ENCODE measurements at places on chromosomes 12 and 14.
A peak's percentile ranks its signal among the peaks of the same experiment; 100 is the strongest.

GRCh38 chr12:68786929-68787328 lies 21.0 kb upstream of the MDM2 start:
- DNase-seq = no peak

- no peak for DNase-seq
Observed at GRCh38 chr12:32918890-32919801, 22.6 kb upstream of the PKP2 start.

- DNase-seq = peak; percentile 70
Observed at GRCh38 chr12:56522411-56523193, 982 bp downstream of the RBMS2 start.

- no peak for DNase-seq
Observed at GRCh38 chr12:11133162-11133561, 1.3 kb downstream of the TAS2R30 start.

DNA sequence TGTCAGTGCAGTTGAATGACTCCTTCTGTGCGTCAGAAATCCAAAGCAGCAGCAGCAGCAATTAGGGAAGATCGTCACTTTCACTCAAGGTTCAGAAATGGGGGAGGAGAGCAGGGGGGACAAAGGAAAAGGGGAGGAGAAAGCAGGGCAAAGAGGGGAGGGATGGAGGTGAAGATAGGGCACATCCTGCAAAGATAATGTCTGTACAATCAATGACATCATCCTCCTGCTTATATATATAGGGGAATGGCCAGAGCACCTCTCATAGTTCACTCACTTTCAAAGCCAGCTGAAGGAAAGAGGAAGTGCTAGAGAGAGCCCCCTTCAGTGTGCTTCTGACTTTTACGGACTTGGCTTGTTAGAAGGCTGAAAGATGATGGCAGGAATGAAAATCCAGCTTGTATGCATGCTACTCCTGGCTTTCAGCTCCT lies at the start of gene NTS:
NTS (plus strand) TSS at position 265 of the 431 bp plus-strand sequence; CDS start at position 374, 109 bp downstream.
- DNase-seq = peak; percentile 9

DNA sequence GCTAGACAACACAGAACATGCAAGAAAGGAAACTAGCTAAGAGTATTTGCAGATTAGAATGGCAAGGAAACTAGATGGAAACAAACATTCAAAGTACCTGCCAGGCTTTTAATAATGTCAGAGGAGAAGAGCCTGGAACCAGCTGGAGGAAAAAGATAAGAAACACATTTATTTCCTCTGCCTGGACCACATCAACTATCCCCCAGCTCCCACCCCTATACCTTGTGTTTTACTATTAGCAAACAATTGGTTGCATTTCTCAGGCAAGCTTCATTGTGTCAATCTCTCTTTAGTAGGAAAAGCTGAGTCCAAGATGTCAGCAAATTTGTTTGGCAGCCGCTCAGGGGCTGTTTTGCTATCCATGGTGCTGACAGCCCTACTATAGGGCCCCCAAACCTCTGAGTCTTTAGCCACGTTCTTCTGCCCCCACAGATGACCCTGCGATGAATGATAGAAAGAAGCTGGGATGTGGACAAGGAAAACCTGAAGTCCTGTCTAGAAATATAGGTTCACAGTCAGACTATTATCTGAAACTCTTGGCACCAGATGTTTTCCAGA lies 11.6 kb upstream of the SYNDIG1L start:
- DNase-seq = no peak

- no peak for DNase-seq
Observed at GRCh38 chr14:18688346-18688745, 87.4 kb downstream of the OR11H12 start.

DNA sequence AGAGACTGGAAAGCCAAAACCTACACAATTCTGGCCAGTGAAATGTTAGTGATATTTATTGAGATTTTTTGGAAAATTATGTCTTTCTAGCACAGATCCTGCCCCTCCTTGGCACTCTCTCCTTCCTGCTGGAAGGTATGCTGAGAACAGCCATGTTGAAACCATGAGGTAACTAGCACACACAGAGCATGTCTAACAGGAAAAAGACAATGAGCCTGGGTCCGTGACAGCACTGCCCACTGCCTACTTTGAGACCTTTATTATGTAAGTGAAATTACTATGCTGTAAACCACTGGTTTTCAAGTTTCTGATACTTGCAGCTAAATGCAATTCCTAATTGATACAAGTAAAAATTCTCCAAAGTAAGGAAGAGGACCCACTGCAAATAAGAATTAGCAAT lies 81.6 kb upstream of the SINHCAF start:
- no peak for DNase-seq

DNA sequence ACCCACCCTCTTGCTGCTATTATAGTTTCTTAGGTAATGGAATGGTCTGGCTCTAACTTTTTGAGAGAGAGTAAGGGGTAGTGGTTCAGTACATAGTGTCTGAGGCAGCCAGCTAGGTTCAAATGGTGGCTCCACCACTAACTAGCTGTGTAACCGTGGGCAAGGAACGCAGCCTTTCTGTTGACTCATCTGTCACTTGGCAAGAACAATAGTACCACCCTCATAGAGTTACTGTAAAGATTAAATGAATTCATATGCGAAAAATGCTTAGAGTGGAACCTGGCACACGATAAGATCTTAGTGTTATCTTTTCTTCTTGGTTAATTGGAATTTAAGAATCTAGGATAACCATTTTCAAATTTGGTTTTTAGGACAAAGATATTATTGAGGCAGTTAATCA lies 14.0 kb downstream of the CCDC62 start:
- no peak for DNase-seq

- no peak for DNase-seq
Observed at GRCh38 chr14:104268295-104268694, 129.9 kb downstream of the KIF26A start.

- DNase-seq = no peak
Observed at GRCh38 chr14:93772263-93772662, 16.0 kb downstream of the PRIMA1 start.

GRCh38 chr14:24456980-24457379 lies 14.4 kb upstream of the SDR39U1 start:
- no peak for DNase-seq

GRCh38 chr12:122614839-122615238 lies 87.8 kb downstream of the KNTC1 start:
- DNase-seq = no peak

DNA sequence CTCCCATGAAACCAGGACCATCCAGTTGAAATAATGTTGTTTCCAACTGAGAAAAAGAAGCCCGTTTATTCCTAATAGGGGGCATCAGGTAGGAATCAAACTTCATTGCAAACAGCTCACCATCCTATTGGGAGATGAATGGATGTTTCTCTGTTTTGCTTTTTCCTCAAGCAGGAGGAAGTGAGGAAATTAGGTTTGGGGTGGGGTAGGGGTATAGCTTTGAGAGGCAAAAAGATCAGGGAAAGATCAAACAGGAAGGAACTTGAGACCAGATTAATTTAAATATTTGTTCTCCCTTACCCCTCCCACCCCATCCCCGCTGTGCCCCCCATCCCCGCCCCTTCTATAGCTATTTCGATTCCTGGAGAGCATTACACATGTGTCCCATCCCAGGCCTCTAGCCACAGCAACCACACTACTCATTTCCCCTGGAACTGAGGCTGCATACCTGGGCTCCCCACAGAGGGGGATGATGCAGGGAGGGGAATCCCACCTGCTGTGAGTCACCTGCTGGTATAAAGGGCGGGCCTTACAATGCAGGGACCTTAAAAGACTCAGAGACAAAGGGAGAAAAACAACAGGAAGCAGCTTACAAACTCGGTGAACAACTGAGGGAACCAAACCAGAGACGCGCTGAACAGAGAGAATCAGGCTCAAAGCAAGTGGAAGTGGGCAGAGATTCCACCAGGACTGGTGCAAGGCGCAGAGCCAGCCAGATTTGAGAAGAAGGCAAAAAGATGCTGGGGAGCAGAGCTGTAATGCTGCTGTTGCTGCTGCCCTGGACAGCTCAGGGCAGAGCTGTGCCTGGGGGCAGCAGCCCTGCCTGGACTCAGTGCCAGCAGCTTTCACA lies at the start of gene IL23A:
IL23A (plus strand) TSS at position 577 of the 850 bp plus-strand sequence; CDS start at position 738, 161 bp downstream.
- DNase-seq = peak; percentile 17

DNA sequence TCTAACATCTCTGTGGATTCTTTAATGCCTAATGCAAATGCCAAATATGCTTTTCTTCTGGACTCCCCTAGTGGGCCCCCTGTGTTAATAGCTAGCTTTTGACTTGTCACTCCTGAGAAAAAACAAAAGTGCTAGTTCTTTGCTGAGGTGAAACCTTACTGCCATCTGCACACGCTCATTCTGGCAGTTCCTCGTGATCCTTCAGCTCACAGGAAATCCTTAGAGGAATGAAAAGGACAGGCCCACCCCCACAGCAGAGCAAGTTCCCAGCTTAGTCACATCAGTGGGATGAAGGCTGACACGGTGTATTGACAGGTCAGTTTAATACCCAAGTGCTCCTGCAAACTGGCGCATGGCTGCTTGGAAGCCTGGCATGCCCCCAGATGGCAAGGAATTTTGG lies 165.1 kb upstream of the ATP2B1 start:
- DNase-seq = no peak

DNA sequence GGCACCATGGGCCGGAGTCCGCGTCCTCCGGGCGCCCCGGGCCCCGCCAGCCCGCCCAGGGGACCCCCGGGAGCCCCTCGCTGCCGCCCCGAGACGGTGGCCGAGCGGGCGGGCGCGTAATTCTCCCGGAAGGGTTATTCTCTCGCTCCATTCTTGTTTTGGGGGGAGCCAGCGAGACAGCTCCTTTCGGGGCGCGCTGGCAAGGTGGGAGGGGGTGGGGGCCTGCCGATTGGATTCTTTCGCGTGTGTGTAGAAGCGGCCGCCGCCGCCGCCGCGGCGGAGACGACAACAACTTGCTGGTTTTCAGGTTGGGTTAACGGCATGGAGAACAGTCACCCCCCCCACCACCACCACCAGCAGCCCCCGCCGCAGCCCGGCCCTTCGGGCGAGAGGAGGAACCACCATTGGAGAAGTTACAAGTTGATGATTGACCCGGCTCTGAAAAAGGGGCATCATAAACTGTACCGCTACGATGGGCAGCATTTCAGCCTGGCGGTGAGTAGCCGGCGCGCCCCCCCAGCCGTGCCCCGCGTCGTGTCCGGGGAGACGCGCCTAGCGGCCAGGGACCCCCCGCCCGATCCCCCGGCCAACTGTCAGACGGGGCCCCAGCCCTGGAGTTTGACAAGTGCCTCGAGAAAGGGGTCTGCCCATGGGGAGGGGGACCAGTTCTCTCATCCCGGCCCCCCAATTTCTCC lies 755 bp downstream of the SETD1B start:
- no peak for DNase-seq

DNA sequence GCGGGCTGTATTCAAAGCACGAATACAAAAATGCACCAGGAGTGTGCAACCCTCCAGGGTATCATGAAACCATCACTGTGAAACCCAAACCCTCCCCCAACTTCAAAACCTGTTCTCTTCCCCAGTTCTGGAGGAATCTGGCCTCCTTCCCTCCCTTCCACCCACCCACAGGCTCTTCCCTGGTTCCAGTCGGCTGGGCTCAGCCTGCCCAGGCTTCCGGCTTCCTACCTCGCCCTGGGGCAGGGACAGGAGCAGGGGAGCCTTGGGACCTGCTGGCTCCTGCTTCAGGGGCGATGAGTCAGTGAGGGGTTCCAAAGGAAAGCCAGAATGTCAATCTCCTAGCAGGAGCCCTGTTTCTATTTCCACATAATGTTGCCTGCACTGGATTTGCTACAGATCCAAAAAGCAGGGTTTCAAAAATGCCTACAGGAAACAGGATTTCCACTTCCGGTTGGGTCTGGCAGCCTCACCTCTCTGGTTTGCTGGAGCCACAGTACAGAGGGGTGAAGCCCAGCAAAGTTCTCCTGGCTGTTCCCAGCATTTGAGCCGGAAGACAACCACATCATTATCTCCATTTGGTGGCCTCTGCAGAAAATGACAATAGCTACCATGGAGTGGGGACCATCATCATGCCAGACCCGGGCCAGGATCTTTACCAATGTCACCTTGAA lies 278.3 kb downstream of the DPF3 start:
- no peak for DNase-seq

DNA sequence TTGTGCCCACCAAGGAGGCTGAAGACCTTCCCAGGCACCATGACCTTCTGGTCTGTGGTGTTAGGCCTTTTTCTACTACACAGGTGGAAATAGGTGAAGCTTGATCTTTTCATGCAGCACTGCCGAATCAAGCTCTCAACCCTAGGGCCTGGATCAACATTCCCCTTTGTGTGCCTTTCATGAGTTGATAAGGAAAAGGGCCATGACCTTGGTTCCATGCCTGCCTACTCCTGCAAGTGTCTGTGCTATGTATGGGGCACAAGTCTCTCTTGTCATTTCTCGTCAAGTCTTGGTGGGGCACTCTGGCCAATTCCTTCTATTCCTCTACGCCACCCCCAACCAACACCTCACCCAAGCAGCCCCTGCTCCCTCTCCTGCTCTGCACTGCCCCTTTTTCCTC lies 154.5 kb downstream of the SLC8A3 start:
- no peak for DNase-seq

DNA sequence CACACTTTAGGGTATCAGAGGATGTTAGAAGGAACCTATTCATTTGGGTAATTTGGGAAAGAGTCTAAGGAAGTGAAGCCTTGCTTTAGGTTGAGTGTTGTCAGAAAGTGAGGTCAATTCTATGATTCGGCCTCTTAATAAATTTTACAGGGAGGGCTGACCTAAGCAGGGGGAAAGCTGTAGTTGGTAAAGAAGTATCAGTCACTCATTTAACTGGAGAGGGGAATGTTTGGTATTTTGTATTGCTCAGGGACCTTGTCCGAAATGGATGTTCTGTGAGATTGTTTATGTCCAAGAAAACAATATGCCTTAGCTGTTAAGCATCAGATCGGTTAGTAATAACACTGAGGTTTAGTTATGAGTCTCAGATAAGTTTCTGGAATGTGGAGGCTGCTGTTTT lies 7.3 kb downstream of the CAND1 start:
- no peak for DNase-seq

GRCh38 chr12:62106547-62107185 lies 153.5 kb upstream of the USP15 start:
- no peak for DNase-seq

DNA sequence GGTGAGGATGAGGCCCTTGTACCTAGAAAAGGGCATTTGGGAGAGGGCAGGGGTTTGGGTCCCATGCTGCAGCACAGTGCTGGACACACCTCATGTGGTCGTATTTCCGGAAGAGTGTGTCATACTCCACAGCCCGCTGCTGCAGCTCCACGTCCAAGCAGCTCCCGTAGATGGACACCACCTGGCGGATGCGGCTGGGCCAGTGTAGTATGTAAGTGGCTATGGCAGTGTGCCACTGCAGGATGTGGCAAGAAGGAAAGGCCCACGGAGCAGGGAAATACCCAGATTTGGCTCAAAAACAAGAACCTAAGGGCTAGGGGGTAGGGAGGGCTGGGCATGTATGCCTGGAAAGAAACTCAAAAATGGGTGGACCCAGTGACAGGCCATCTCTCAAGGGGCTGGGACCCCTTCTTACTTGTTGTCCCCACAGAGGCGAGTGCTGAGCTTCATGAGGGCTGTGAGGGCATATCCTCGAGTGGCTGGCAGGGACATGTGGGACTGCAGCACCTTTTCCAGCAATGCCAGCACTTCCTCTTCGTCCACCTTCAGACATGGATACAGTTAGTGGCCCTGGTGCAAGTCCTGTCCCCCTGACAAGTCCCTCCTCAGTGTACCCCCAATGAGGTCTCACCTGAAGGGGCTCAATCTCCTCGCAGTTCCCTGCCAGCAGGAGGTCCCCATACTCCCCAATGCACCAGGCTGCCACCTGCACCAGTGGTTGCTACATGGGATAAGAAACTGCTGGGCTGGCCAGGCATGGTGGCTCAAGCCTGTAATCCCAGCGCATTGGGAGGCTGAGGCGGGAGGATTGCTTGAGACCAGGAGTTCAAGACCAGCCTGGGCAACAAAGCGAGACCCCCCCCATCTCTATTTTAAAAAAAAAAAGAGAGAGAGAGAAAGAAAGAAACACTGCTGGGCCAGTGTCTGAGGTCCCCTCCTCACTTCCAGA lies 5.4 kb downstream of the AP1G2 start:
- peak; percentile 1 for DNase-seq

GRCh38 chr14:80958939-80959338 lies 3.5 kb downstream of the TSHR start:
- DNase-seq = no peak
